ENCODE measurements at places on chromosomes 5 and 9.

- DNase-seq, result no peak
Measured at GRCh38 chr9:88108779-88109178, 29.5 kb downstream of the SPATA31C2 start.

GRCh38 chr5:76046741-76047140 is 36.4 kb upstream of the SV2C start:
- DNase-seq, result no peak

GRCh38 chr9:121262423-121262822 is 5.5 kb upstream of the GSN start:
- DNase-seq, result no peak

DNA sequence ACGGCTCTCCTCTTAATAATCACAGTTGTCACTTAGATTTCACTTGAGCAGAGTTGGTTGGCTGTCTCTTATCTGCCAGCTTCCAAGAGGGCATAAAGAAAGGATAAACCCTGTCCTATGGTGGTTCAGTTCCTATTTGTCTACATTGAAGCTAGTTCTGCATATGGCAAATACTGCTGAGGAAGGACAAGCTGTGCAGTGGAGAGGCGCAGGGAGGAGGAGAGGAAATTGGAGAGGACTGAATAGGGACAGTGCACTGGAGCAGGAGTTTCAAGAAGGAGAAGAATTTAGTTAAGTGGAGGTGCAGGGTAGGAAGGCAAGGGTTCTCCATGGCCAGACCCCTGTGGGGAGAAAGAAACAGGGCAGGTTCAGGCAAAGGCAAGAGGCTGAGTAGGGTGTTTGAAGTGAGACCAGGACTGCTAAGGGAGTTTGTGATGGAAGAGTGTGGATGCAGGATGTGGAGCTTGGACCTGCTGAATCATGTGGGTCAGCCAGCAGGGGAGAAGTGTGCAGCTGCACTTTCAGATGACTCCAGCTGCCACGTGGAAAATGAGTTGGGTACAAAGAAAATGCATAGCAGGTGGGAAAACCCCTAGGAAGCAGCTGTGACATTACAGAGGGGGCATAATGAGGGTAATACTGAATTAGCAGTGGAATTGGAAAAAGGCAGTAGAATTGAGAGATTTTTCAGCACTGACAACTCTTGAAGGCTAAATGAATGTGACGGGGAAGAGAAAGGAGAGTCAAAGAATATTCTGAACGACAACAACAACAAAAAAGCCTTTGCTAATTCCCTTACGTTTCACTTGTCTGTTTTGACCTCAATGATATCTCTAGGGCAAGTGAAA is 66.8 kb downstream of the MAMDC2 start:
- DNase-seq, result peak; percentile 65

DNA sequence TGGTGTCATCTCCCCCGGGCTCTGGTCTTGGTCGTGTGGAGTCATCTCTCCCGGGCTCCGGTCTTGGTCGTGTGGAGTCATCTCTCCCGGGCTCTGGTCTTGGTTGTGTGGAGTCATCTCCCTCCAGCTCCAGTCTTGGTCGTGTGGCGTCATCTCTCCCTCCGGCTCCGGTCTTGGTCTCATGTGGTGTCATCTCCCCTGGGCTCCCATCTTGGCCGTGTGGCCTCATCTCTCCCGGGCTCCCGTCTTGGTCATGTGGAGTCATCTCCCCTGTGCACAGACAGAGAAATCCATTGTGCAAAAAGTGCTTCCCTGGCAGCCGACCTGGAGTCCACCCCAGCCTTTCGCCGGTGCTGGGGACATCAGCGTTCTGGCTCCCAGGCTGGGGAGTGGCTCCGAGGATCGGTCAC is 91.1 kb upstream of the CACNA1B start:
- no peak for DNase-seq

GRCh38 chr9:98056269-98057137 is at the start of gene NANS:
Gene NANS, plus strand, starts transcription at chr9:98056732. Its CDS starts 77 bp downstream, at chr9:98056809.
- DNase-seq, result peak; percentile 78

GRCh38 chr9:98107926-98108325 is 11.1 kb downstream of the TRIM14 start:
- DNase-seq, result no peak

- DNase-seq, result no peak
Measured at GRCh38 chr5:82358457-82358856, 80.3 kb upstream of the RPS23 start.

DNA sequence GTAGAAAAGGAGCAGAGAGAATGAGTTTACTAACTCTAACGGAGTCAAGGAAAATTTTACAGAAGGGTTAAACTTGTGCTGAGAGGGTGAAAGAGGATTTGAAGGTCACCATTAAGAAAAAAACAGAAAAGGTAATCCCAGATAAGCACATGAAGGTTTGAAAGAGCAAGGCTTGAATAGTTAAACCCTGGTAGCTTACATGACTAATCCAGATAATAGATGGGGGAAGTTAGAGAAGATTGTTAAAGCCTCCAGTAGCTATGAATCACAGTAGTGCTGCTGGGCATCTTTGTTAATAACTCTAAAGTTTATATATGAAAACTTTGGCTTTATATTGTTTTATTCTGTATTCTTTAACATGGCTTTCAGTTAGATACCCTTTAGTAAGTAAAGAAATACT is 354.5 kb upstream of the FTMT start:
- no peak for DNase-seq

GRCh38 chr9:18437315-18438201 is 36.4 kb upstream of the ADAMTSL1 start:
- no peak for DNase-seq

DNA sequence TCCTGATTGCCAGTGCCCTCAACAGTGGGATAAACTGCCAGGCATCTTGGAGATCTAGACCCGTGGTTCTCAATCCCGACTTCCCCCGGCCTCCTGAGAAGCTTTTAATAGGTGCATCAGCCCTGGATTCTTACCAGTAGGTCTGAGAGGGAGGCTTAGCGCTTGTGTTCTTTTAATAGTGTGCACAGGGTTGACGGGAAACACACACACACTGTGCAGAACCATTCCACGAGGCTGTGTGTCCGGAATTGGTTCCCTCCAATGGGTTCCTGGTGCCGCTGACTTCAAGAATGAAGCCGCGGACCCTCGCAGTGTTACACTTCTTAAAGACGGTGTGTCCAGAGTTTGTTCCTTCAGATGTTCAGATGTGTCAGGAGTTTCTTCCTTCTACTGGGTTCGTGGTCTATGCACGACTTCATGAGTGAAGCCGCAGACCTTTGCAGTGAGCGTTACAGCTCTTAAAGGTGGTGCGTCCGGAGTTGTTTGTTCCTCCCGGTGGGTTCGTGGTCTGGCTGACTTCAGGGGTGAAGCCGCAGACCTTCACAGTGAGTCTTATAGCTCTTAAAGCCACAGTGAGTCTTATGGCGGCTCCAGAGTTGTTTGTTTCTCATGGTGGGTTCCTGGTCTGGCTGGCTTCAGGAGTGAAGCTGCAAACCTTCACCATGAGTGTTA is 46.6 kb upstream of the PRSS3 start:
- DNase-seq, result no peak

DNA sequence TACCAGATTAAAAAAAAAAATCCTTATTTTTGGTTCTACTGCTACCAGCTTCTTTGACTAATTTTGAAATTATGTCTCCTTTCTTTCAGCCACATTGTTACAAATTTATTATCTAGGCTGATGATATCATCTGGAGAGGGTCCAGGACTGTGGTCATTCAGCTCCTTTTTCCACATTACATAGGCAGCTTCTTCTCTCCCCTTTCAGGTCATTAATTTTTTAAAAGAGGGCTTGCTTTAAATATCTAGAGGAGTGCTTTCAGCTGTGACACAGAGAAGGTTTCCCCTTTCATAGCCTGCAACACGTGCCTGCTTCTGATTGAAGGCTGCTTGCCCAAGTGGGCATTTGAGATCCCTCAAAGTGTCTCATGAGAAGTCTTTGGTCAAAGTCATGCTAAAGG is 155.7 kb upstream of the PAPPA start:
- no peak for DNase-seq

DNA sequence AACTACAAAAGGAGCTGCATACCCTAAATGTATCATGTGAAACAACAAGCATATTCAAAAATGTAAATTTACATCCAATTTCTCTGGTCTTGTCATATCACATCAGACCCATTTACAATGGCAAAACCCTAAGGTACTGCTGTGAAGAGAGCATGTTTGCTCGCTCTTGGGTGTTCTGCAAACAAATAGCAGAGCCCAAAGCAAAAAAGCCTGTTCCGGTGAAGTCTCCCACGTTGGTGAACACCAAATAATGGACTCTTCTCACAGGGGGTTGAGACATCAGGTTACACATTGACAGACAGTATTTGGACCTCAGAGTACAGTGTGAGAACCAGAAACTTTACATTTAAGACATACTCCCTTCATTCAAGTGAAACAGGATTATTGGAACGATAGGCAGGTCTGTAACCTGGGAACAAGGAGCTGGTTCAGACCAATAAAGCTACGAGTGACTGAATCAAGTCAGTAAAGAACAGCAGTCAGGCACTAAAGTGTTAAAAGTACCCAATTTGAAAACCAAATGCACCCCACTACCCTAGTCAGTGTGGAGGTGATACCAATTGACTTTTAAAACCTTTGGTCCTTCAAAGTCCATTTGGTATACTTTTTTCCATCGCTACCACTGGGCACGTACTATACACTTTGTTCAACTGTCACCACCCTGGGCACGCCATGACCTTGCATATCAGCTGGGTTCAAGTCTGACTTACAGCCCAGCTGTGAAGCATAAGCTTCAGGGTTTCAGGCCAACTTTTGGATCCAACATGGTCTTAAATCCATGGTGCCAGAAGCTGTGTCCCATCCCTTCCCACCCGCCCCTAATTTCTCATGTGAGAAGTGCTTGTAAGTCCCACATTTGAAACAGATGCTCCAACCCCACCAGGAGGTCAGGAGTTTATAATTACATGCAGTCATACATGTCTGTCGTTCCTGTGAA is 36.4 kb downstream of the ETF1 start:
- no peak for DNase-seq

GRCh38 chr5:131218392-131218791 is 45.5 kb upstream of the CDC42SE2 start:
- no peak for DNase-seq

DNA sequence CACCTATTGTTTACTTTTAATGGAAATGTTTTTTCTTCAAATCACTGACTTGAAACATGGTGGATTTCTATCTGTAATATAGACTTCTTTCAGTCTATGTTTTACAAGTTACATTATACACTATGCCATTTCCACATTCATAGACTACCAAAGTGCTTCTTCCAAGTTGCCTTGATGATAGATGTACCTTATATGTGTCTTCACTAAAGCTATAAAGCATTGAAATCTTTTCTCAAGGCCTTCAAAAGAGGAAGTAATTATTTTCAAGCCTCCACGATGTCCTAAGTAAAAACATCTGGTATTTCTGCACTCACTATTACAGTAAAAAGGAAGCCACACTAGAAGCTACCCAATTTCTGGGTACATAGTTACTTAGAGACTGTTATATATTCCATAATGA is 113.3 kb downstream of the FGF10 start:
- no peak for DNase-seq

- peak; percentile 84 for DNase-seq
Measured at GRCh38 chr5:144436007-144436406, 265.3 kb downstream of the KCTD16 start.

Data from NCI-H2081 treated with DMSO at 0.1 percent for 48 hours (cell line).